Activated CD4-positive, alpha-beta T cell treated with anti-CD3 and anti-CD28 coated beads, Interleukin-10, Interleukin-2, amounts not matched to agents 100 ng/mL and 50 ng/mL, durations not matched to agents 16 hours and 8 hours (primary cell): ENCODE measurements at places on chromosomes 1 and 21.

DNA sequence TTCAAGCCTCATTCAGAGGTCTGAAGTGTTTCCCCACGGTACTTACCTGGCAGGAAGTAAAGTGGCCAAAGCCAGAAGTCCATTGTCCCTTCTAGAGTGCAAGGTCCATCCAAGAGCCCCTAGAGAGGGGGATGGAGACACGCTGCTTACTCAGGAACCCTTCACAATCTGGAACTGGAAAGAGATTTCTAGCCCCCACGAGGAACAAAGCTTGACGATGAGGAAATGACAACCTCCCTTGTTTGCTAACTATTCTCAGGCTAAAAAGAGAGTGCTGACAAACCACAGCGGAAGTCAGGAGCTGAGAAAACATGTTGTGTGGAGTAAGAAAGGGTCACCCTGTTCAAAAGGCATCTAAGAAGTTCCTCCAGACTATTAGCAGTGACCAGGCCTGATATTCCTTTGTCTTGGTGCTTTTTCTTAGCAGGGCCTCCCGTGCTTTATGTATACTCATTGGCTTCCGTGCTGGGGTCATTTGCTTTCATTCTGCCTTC is at the start of gene FCMR:
TSS of gene FCMR (minus strand) at position 170 of the 494 bp plus-strand sequence. CDS start at position 83, 87 bp downstream.
- peak; percentile 72 for DNase-seq

DNA sequence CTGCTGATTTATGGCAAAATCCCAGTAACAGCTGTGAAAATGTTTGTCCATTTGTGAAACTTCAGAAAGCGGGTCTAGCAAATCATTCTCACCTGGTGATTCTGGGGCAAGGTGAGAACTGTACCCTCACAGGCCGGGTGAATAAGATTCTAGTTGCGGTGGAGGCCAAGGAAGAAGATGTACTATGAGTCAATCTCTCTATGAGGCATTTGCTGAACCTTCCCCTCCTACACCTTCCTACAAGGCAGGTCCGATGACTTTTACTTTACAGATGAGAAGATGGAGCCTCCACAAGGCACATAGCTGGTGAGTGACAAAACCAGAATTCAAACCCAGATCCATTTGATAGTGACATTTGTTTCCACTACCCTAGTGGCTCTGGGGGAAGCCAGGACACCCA is 72.7 kb downstream of the BACH1 start:
- peak; percentile 55 for DNase-seq

- peak; percentile 54 for DNase-seq
These were observed 124.5 kb downstream of the ZNF648 start for GRCh38 chr1:181936768-181937581.

GRCh38 chr1:12029720-12030339 is 10.5 kb downstream of the MIIP start:
- no peak for DNase-seq

DNA sequence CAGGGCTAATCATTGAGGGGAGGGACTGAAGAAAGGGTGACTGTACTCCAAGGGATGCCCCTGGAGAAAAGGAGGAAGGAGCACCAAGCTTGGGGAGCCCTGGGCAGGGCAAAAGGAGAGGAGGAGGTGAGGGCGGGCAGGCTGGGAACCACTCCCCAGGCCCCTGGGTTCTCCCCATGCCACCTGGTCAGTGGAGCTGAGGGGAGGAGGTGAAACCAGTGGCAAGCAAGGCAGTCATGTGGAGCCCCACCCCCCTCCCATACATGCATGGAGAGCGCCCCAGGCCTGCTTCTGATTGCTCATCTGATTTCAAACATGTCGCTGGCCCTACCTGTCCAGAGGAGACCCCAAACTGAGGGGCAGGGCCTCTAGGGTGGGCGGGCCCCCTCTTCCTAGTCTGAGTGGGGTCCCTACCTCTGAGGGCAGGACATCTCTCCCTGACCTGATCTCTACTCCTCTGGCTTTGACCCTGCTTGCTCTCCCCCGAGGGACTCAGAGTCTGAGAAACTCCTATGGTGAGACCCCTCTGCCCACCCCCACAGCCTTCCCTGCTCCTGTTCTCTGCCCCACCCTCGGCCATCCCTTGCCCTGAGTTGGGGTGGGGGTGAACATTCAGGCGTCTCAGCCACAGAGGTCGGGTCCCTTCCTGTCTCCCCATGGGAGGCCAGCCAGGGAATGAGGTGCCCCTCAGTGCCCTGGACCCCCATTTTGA is 18.6 kb downstream of the INSRR start:
- DNase-seq, result no peak

DNA sequence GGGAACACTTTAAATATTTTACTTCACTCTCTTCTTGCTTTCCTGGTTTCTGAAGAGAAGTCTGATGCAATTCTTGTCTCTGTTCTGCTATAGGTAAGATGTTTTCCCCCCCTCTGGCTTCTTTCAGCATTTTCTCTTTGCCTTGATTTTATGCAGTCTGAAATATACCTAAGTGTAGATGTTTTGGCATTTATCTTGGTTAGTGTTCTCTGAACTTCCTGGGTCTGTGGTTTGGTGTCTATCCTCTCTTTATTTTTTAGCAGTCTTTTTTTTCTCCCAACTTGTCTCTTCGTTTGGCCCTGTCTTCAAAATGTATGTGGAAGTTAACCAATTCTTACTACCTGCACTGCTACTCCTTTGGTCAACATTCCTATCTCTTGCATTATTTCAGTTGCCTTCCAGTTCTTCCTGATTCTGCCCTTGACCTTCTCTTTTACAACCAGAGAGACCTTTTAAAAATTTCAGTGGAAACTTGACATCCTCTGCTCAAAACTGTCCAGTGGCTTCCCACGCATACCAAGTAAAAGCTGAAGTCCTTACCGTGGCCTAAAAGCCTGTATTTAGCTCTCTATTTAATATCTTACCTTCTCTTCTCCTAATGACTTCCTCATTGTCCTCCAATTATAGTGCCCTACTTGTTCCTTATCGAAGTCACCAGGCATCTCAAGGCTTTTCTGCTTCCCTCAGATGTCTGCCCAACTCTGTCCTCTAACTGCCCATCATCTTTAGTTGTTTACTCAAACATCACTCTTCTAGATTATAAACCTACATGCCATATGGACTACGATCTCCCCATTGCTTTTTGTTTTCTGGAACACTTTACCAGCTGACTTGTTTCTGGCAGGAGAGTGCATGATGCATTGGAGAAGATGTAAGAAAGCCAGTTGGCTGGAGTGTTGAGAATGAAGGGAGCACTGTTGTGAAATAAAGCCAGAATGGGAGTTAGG is 40.9 kb downstream of the RAP1A start:
- DNase-seq, result peak; percentile 15

DNA sequence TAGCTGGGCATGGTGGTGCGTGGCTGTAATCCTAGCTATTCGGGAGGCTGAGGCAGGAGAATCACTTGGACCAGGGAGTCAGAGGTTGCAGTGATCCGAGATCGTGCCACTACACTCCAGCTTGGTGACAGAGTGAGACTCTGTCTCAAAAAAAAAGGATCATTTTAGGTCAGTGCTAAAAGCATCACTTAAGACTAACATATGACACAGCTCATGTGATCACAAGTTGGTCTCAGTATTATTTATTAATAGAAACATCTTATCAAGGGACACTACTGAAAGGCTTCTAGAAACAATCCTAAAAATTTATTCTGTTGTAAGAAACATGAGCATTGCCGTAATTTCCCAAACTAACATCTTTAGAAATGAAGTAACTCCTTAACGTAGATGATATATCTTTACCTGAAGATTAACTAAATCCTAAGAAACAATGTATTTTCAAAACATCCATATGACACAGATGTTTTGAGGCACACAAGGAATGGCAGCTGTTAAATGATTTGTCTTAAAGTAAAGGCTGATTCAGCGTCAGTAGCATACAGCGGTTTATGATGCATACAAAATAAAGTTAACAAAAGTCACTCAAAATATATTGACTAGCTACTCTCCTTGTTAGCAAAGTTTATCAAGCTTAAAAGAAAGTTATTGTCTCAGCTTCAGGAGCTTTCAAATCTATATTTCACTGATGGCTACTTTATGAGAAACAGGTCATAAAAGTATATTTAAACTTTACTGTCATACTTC is 2.6 kb downstream of the NIBAN1 start:
- no peak for DNase-seq

- DNase-seq, result peak; percentile 7
These were observed 549 bp downstream of the PARS2 start for GRCh38 chr1:54763816-54764132.

GRCh38 chr1:27157194-27157593 is 2.3 kb upstream of the SLC9A1 start:
- DNase-seq, result no peak

GRCh38 chr1:165468253-165468652 is 23.3 kb upstream of the RXRG start:
- DNase-seq, result no peak

- no peak for DNase-seq
These were observed 22.7 kb downstream of the SPOCD1 start for GRCh38 chr1:31793086-31793485.

DNA sequence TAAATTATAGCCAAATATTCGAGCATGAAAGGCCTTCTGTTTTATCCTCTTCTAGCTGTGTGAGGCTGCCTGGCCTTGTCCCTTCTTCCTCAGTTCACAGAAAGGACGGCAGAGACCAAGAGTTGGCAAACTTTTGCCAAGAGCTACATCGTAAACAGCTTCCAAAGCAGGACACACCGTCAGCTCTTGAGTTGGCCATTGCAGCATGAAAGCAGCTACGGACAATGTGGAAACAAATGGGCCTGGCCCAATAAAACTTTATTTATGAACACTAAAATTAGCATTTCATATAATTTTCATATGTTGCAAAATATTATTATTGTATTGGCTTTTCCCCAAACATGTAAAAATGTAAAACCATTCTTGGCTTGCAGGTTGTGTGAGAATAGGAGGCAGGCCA is 10.7 kb downstream of the C21orf58 start:
- DNase-seq, result no peak

- peak; percentile 53 for DNase-seq
These were observed 1.3 kb upstream of the GPATCH4 start for GRCh38 chr1:156602557-156602993.

DNA sequence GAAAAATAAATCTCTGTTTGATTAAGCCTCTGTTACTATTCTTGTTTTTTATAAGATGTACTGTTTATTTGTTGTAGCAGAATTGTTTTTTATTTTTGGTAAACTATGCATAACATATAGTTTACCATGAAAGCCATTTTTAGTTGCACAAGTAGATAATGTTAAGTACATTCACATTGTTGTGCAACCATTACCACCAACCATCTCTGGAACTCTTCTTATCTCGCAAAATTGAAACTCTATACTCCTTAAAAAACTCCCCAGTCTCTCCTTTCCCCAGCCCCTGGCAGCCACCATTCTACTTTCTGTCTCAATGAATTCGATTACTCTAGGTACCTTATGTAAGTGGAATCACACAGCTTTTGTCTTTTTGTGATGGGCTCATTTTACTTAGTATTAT is 27.4 kb upstream of the UHMK1 start:
- no peak for DNase-seq

- DNase-seq, result no peak
These were observed 12.8 kb upstream of the GALNT2 start for GRCh38 chr1:230054092-230054749.

GRCh38 chr1:50793521-50793920 is 166.5 kb downstream of the FAF1 start:
- no peak for DNase-seq

GRCh38 chr1:180144659-180145357 is 9.9 kb upstream of the QSOX1 start:
- DNase-seq, result no peak

DNA sequence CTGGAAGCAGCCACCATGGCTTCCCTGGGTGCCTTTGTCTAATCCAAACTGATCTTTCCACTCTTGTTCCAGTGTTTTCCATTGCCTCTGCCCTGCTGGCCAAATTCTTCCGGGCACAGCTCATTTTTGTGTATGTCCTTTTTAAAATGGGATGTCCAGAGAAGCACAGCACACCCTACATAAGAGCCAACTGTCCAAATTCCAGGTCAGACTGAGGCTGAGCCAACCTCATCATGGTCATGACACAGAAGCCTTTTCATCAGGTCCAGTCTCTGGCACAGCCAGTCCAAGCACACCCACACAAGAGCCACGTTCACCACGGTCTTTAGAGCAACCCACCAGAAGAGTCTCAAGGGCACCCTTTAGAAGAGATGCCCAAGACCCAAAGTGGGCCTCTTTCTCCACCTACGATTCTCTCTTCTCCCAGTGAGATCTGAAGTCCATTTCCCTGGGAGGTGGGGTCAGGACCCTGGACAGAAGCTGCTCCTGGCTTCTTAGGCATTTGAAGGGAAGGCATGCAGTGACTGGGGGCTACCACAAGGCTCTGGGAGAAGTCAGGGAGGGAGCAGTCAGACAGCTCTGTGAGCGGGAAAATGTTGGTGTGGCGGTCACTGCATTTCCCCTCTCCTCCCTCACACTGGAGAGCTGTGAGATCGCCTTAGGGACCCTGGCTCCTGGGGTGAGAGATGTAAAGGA is 53.2 kb downstream of the SYT2 start:
- DNase-seq, result no peak

DNA sequence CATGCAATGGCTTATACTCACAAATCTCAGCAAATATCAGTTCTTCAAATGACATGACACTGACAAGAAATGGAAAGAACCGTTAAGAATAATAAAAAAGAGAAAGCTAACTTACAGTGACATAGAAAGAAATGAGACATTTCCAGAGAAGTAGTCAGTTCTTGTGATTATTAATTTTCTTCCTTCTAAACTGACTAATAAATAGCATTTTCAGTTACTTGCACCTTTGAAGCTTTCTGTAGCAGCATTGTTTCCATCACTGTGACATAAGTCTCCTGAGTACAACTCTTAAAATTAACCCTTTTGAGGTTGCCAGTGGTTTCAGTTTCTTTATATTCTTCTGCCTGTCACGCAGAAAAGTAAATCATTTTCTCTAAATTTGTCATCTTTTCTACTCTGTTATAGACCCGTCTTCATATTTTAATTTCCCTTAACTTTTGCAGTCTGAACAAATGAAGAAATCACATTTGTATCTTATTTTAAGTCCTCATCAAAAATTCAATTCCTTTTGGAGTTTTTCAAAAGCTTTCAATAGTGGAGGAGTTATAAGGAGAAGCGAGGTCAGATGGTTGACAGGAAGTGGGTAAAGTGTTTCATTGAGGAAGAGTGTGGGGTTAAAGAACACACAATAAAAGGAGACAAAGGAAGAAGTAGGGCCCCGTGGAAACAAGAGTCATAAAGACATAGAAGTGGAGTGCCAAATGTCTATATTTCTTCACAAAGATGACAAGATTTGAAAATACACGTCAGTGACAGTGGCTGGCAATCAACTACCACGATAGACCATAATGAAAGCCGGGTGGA is 57.9 kb upstream of the S1PR1 start:
- DNase-seq, result peak; percentile 95

DNA sequence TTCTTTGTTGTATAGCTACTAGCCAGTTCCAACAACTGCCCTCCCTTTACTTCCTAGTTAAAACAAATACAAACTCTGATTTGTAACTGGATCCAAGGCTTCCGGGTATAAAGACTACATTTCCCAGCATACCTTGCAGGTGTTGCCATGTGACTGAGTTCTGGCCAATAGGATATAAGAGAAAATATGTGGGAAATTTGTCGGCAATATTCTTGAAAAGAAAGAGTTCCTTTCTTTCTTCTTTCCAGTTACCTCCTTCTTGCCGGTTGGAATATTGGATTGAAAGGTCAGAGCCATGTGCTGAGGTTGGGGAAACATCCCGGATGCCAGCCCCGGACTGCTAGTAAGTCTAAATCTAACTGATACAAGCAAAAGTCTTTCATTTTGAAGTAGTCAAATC is 23.0 kb upstream of the ZBTB40 start:
- DNase-seq, result peak; percentile 70

- no peak for DNase-seq
These were observed 6.8 kb downstream of the LHX4 start for GRCh38 chr1:180236698-180237509.
